Mammary epithelial cell (primary cell): ENCODE measurements at places on chromosomes 6 and 20. TPM values are rescaled to one million over a fixed set of nuclear protein-coding genes. Genes with fewer than 3 reads are reported as not detected.
A peak's percentile ranks its signal among the peaks of the same experiment; 100 is the strongest.

The POLR1H gene
- total RNA-seq: 33.3 and 50.6 TPM in 2 replicates

GRCh38 chr6:17877196-17877894 is 110.1 kb downstream of the KIF13A start:
- DNase-seq: no peak

GRCh38 chr20:10060226-10060625 is 25.4 kb downstream of the ANKEF1 start:
- DNase-seq: no peak

DNA sequence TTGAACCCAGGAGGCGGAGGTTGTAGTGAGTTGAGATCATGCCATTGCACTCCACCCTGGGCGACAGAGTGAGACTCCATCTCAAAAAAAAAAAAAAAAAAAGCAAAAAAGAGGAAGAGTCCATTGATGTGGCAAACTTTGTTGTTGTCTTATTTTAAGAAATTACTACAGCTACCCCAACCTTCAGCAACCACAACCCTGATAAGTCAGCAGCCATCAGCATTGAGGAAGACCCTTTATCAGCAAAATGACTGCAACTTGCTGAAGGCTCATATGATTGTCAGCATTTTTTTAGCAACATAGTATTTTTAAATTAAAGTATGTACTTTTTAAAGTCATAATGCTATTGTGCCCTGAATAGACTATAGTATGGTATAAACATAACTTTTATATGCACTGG is 48.8 kb downstream of the ZFP64 start:
- no peak for DNase-seq

The CRYBG1 gene
- total RNA-seq: 78.5 TPM

The FAM184A gene
- total RNA-seq: not detected in 2 replicates

DNA sequence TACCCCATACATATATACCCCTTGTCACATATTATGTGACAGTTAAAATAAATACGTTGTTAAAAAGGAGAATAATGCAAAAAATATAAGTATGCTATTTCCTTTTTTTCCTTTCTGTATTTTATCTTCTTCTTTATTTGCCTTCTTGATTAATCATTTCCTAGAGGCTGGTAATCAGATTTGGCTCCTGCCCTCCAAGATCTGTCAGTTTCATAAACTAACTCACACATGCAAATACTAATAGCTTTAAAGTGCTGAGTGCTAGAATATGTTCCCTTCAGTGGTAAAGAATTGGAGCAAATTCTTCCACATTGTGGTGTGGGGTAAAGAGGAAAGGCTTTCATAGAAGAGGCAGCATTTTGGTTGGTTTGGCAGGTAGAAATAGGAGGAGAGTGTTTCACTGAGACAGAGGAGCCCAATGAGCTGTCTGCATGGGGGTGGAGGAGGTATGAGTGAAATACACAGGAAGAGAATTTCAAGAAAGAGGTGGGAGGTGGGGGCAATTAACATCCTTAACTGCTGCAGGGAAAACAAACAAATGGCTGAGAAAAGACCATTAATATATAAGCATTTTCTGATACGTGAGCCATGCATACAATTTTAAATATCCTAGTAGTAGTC is 523.9 kb downstream of the BMP2 start:
- no peak for DNase-seq

DNA sequence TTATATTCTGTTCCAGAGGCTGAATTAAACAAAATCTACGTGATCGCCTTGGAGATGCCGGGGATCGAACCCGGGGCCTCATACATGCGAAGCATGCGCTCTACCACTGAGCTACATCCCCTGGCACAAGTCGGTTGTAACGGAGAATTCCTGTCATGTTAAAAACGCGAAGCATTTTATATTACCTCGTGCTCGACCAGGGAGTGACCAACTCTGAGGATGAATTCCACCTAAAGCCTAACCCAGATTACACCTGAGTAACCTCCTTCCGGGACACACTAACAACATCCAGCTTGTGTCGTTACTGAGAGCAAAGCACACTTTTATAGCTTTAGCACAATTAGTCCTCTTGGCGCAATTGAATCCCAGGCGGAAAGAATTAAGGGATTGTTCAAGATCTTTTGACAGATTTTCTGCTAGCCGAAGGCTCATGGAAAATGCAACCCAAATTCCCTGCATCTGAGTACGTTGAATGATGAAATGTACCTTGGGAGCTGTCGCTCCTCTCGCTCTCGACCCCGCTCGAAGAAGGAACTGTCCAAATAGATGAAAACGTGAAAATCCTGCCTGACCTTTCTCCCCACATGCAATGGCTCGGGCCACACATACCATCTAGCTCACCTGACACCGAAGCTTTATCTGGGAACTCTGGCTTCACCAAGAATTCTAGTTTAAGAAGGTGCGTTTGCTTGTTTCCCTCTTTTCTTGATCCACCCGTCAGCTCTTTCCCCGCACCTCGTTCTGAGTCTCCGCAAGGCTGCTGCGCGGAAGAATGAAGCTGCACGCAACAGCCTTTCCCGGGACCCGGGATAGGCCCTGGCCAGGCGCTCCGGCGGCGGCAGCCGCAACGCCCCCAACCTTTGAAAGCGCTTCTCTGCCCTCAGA is 148.3 kb downstream of the GPX5 start:
- peak; percentile 83 for DNase-seq

The TXLNB gene
- not detected for total RNA-seq

DNA sequence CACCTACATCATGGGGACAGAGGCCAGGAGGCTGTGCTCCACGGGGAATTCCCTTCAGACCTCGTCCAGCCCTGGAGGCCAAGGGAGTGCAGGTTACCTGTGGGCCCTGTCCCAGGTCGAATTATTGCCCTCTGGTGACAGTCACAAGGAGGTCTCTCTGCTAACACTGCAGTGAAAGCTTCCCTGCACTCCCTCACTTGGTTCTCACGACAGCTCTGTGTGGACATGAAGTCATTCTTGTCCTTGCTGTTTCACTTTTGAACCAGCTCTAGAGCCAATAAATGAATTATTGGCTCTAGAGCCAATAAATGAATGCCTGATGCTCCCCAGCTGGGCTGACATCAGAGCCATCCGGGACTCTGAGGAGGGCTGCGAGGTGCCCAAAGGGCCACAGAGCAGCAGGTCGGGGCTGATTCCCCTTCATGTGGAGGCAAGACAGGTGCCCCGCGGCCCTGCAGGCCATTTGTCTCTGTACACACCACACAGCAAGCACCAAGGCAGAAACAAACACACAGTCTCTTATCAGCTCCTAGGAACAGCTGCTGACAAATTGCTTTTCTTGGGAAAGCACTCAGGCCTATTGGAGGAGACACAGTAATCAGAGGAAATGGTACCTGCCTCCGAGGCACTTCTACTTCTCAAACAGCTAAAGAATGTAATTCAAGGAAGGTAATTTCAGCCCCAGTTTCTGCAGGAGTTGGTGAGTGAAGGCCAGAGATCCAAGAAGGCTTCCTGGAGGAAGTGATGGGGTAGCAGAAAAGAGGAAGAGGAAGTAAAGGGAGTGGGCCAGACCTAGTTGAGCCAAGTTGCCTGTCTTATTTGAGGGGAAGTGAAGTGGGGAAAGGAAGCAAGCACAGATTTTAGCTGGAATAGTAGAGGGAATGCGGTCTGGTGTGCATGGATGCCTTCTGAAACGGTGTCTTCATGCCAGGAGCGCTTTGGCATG is 27.5 kb upstream of the TBXT start:
- no peak for DNase-seq

DNA sequence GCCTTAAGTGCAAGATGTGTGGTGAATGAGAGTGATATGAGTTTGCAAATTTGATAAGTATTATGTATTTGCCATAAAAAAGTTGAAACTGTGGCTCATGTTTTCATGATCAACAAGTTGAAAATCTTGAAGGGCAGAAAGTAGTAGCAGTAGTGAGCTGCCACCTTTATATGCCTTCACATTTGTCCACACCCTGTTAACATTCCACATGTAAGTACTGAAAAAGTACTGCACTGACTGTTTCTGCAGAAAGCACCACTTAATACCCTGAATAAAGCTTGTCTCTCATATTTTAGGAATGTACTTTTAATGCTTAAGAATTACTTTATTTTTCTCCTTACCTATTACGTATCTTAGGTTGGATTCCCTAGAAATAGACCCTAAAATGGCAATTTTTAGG is 45.9 kb downstream of the FLRT3 start:
- DNase-seq: no peak

DNA sequence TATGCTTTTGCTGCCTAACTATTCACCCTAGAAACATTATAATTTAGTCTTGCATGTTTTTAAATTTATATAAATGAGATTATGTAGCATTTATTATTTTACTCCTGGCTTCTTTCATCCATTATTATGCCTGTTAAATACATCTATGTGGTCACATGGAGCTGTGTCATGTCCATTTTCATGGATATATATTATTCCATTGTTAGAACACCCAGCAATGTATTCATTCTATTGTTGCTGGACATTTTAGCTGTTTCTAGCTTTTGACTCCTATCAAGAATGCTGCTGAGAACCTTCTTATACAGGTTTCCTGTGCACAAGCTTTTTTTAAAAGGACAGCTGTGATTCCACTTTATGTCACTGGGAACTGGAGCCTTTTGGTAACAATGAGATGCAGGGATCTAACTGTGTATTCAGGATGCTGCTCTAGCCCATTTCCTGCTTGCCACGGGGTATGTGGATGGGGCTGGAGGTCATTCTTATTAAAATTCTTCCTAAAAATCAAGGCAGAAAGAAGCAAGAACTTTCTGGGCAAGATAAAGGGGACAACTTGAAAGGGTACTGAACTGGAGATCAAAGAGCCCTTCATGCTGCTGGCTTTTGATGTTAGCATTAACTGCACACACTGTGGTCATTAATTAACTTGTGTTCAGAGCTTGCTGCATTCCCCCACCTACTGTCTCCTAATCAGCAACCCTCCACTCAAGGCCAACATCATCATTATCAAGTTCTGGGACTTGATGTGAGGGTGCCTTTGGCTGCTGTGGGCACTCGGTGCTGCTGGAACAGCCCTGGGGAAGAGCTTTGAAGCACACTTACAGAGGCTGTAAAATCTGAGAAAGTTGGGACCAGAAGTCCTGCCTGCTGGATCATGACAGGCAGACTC is 96.6 kb upstream of the AKIRIN2 start:
- DNase-seq: no peak

DNA sequence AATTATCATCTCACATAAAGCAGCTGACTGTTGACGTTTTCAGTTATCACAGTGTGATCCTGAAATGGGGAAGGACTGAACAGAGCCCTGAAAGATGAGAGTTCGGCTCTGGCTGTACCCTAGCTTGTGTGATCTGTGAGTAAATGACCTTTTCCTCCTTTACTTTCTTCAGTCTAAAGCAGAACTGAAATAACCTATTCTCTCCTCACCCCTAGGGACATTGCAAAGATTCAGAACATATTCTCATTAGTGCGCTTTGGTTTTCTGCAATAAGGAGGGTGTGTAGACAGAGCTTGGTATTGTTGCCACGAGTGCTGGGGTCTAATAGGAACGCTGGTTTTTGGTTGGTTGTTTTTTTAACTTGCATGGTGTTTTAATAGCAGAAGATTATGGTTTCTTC is 16.7 kb downstream of the FARS2 start:
- no peak for DNase-seq

DNA sequence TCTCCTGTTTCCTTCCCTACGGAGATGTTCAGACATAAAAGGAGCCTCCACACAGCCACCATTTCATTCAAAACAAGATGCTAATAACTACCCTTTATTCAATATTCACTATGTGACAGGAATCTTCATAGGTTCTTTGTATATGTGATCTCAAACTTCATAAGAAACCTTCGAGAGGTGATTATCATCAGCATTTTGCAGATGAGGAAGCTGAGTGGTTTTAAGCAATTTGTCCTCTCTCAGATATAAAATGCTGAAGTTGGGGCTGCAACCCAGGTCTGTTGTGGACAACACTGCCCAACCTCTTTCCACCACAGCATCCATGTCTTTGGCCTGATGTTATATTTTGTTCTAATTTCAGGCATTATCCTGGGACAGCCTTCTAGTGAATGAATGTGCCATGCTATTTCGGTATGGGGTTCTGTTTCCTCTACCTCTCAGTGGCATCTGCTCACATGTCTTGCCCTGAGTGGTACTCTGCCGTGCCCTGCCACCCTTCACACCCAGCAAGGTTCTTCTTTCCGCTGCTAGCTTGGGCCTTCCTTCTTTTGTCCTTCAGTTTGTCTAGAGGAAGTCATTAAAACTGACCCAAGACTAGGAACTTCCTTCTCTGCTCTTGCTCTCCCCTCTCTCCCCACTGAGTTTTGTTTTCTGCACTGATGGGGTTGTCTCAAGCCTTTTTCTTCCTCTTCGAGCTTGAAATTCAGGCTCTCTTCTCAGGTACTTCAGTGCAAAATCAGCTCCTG is 300.9 kb upstream of the PRDM1 start:
- DNase-seq: no peak

DNA sequence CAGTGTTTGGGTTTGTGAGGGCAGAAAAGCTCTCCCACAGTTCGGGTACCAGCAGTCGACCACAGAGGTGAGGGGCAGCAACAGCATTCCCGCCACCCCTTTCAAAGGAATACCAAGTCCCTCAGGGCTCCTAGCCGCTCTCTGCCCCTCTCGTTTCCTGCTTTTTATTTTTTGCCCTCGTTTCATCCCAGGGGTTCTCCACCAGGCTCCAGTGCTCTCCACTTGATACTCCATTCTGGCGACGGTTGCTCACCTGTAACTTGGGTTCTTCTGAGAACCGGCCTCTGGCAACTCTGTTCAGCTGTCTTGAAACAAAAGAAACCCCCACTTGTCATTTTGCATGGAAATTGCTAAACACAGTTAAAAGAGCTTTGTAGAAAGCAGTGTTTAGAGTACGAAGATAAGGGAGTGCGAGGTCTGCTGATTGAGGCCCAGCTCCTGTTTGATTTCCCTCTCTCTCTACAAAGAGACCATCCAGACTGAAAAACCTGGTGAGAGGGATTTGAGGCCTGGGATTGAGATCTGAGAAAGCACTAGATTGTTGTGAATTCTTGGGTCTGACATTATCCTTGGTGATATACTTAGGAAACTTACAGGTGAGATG is 28.7 kb downstream of the IGF2R start:
- no peak for DNase-seq

- no peak for DNase-seq
Observed at GRCh38 chr6:31977816-31978431, 3.9 kb upstream of the C4A start.

GRCh38 chr6:135658481-135658880 is 160.9 kb upstream of the AHI1 start:
- no peak for DNase-seq

GRCh38 chr20:62272200-62272599 is 30.6 kb upstream of the ADRM1 start:
- no peak for DNase-seq
